ENCODE measurements at places on chromosomes 12 and 14.

GRCh38 chr14:49766839-49767238, 1.1 kb upstream of the KLHDC2 start:
- no peak for DNase-seq

- DNase-seq = no peak
Measured at GRCh38 chr12:75481013-75481705, 604 bp downstream of the GLIPR1 start.

- DNase-seq = no peak
Measured at GRCh38 chr12:93686572-93687356, 9.6 kb downstream of the CRADD start.

GRCh38 chr12:95151406-95151805, 65.9 kb downstream of the FGD6 start:
- no peak for DNase-seq

GRCh38 chr12:63302269-63302940, 151.4 kb upstream of the AVPR1A start:
- no peak for DNase-seq

GRCh38 chr14:68127166-68127565, 307.6 kb downstream of the RAD51B start:
- DNase-seq = no peak

GRCh38 chr12:22792138-22792537, 167.2 kb downstream of the ETNK1 start:
- DNase-seq = no peak

- DNase-seq = no peak
Measured at GRCh38 chr14:64929014-64929359, 13.6 kb downstream of the GPX2 start.

DNA sequence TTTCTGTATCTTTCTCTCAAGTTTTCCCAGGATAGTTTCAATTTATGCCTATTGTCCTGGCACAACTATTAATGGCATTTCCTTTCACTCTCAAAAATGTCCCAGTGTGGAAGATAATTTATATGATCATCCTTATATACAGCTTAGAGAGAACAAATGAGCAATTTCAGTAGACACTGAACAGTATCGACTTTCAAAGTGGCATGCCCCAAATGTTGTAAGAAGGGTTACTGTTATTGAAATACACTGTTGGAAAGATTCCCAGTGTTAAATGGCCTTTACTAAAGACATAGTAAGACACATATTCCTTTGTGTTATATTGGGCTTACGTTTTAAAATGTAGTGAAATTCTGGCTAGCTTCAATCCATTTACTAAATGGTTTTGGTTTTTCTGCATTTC, 202.3 kb upstream of the CDKN3 start:
- no peak for DNase-seq

All from tibial artery (tissue), 4 donors.